Motor neuron (in vitro differentiated cells): ENCODE measurements at places on chromosomes 12 and 14. TPM values are rescaled to one million over a fixed set of nuclear protein-coding genes. Genes with fewer than 3 reads are reported as not detected.

DNA sequence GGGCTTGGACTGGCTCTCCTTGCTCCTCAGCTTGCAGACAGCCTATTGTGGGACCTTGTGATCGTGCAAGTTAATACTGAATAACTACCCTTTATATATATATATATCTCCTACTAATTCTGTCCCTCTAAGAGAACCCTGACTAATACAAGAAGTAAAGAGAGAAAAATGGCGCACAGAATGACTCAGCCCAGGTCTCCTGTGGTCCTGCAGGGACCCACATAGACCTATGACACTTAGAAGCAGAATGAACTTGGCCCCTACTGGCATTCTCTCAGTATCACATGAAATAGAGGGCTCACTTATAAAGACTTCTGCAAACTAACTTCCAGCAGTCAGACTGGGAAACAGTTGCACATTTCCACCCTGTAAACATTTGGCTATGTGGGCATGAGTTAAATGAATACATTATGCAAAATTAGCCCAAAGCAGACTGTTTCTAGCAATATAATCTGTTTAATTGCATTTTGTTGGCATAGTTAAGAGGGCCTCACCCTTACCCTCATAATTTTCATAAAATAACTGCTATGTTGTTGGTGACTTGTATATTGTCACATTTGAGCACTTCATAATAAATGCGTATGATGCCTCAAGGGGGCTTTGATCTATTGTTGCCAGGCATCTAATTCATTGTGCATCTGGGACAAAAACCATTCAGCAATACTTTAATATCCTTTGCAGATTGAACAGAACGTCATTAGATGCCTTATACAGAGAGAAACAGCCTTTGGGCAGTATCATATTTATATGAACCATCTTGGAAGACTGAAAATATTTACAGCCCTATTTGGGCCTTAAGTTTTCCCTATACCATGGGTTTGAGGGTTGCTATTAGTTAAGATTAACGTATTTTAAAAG is 349.7 kb upstream of the DIO2 start:
- ATAC-seq: peak; percentile 92

- ATAC-seq: peak; percentile 4
Observed at GRCh38 chr12:77122661-77123060, 57.3 kb upstream of the E2F7 start.

GRCh38 chr12:113136128-113136989 is 798 bp upstream of the RASAL1 start:
- no peak for ATAC-seq

DNA sequence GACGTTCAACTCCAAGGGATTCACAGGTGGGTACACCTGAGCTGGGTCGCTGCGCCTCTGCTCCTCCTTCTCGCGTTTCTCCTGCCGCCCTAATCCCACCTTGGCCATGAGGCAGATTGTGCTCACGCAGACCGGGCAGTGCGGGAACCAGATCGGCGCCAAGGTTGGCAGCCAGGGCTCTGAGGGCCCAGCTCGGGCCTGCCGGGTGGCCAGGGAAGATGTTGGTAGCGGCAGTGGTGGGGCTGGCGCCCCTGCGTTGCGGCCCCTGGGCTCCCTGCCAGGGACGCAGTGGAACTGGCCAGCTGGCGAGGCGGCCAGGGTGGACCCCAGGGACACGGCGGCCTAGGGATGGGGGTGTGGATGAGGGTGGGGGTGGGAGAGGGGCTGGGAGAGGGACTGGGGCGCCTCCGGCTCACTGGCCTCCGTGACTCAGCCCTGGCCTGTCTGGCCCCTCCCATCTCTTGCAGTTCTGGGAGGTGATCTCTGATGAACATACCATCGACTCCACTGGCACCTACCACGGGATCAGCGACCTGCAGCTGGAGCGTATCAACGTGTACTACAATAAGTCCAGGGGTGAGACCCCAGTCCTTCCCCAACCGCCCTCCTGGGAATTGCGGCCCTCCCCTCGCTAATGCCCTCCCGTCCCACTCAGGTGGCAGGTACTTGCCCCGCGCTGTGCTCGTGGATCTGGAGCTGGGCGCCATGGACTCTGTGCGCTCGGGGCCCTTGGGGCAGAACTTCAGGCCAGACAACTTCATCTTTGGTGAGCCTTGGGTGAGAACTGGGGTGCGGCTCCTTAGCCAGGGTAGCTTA is 114.9 kb upstream of the ALG10B start:
- no peak for ATAC-seq

The AMDHD1 gene
- 7.0 and 7.4 TPM in 2 replicates for total RNA-seq

- ATAC-seq: peak; percentile 69
Observed at GRCh38 chr12:67426067-67426466, 156.9 kb downstream of the CAND1 start.

GRCh38 chr14:87756661-87757060 is 236.3 kb downstream of the GALC start:
- ATAC-seq: no peak

DNA sequence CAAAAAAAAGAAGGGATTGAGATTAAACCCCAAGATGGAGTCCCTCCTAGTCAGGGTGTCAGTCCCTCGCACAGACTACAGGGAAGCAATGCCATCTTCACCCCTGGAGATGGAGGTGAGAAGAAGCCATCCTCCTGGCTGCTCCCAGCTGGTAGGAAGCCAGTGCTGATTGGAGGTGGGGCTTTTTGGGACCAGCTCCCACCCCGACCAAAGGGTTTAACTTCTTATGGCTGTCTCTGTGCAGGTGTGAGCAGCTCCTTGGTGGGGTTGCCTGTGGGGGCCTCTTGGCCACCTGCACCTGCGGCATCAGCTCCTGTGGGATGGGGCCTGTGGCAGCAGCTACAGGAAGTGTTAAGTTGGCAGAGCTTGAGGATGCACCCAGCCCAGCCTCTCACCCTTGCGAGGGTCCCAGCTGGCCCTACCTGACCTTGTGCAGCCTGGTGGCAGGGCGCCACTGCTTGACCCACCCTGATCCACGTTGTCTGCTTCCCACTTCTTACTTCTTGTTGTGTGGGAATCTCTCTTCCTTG is 3.8 kb upstream of the KRT86 start:
- ATAC-seq: no peak

DNA sequence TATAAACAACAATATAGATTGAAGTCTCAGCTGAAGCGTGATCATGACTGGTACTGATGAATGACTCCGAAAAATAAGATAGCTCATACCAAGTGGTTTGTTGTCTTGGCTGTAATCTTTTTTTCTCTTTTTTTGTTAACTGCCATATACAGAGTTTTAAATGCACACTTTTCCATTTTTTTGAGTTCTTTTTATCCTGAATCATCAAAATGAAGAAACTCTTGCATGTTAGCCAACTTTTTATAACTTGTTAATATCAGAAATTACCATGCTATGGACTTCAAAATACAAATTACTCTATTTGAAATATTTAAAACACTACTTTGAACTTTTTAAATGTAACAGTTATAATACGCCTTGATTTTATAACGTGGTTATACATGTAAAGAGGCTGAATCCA is 10.1 kb upstream of the KCNMB4 start:
- no peak for ATAC-seq

The HRK gene
- 0.13 and 2.6 TPM in 2 replicates for total RNA-seq

DNA sequence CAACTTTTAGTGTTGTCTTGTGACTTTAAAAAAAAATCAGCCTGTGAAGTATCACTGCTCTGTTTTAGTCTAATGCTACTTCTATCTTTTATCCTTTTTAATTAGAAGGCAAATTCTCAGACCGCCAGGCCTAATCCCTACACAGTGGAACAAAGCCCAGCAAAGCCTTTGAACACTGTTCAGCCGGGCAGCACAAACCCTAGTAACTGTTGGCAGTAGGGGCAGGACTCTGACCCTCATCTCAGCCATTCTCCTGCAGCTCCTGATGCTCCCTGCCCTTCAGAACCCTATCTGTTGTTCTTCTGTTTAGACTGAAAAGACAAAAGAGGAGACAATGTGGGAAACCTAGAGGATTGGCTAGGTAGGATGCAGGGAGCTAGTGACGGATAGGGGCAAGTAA is 78.0 kb upstream of the OTX2 start:
- peak; percentile 33 for ATAC-seq

DNA sequence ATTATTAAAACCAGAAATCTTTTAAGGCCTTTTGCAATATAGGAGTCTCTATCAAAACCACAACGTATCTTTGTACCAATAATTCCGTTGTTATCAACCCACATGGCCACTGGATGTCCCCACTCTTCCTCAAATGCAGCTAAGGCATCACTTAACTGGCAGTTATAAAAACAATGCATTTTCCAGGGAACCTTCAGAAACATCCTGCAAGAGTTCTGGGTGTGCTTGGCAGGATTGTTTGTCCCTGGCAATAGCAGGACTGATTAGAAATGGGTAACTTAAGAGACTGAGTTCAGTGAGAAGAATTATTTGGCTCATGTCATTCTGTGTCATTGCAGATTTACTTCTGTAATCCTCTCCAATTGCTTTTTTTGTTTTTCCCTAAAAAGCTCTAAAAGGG is 112.0 kb downstream of the SLC15A5 start:
- ATAC-seq: peak; percentile 82

GRCh38 chr12:22529281-22530060 is 14.9 kb downstream of the C2CD5 start:
- ATAC-seq: no peak

The ESPL1 gene
- total RNA-seq: 0.66 and 1.1 TPM in 2 replicates

- ATAC-seq: no peak
Observed at GRCh38 chr12:102946042-102946441, 11.4 kb upstream of the ASCL1 start.

The WSCD2 gene
- 0.11 and 0.15 TPM in 2 replicates for total RNA-seq

- no peak for ATAC-seq
Observed at GRCh38 chr14:91860238-91860637, 7.1 kb downstream of the TC2N start.

GRCh38 chr12:80860206-80860605 is 77.5 kb downstream of the LIN7A start:
- no peak for ATAC-seq

DNA sequence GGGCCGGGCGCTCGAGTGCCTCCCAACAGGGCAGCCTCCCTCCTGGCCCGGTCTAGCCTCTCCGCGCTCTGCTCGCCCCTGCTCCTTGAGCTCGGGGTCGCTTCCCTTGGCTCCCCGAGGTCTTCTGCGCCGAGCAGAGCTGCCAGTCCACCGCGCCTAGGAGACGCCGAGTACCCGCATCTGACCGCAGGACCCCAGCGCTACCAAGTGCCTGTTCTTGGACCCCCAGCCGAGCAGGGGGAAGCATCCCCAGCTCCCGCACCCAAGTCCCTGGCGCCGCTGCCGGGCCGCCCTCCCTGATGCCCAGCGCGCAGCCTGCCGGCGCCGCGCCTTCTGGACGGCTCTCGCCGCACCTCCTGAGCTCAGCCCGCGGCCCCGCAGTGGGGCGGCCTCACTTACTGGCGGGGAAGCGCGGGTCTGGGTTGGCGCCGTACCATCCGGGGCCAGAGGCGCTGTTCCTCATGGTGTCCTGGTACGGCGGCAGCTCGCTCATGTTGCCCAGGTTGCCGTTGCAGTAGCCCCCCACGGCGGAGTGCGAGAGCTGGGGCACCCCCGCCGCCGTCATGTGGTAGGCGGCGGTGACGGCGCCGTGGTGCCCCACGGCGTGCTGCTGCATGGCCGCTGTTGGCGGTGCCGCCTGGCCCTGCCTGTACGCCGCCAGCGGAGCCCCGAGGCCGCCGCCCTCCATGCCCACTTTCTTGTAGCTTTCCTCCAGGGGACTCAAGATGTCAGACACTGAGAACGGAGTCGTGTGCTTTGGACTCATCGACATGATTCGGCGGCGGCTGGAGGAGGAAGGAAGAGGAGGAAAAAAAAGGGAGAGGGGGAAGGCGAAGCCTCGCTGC is 1.2 kb downstream of the NKX2-1 start:
- peak; percentile 37 for ATAC-seq

- no peak for ATAC-seq
Observed at GRCh38 chr12:24062642-24063245, 113.3 kb upstream of the SOX5 start.

The CIDEB gene
- not detected in 2 replicates for total RNA-seq

GRCh38 chr12:73902260-73902659 is 635.4 kb upstream of the ATXN7L3B start:
- ATAC-seq: no peak

GRCh38 chr12:81128930-81129554 is 51.2 kb downstream of the ACSS3 start:
- no peak for ATAC-seq

DNA sequence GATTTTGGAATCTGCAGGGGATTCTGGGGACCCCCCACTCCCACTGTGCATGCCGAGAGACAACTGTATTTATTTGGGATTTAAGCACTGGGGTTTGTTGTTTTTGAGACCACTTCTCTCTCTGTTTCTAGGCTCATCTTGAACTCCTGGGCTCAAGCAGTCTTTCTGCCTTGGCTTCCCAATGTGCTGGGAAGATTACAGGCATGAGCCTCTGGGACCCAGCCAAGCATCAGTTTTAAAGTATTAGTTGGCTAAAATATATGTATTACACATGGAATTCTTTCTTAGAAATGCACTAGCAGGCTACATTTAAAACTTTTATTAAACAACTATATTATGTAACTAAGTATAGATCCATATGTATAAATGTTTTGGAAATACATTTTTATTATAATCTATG is 78.3 kb downstream of the AEBP2 start:
- ATAC-seq: no peak

The FGD6 gene
- 40.9 and 46.0 TPM in 2 replicates for total RNA-seq

- ATAC-seq: no peak
Observed at GRCh38 chr14:87231336-87232026, 761.5 kb downstream of the GALC start.

The MAX gene
- 64.0 and 75.9 TPM in 2 replicates for total RNA-seq

The KCNJ8 gene
- 0.56 and 0.59 TPM in 2 replicates for total RNA-seq

The LYZ gene
- 0.34 TPM in 1 of 2 replicates, not detected in the other for total RNA-seq

The STRAP gene
- total RNA-seq: 139 and 154 TPM in 2 replicates

DNA sequence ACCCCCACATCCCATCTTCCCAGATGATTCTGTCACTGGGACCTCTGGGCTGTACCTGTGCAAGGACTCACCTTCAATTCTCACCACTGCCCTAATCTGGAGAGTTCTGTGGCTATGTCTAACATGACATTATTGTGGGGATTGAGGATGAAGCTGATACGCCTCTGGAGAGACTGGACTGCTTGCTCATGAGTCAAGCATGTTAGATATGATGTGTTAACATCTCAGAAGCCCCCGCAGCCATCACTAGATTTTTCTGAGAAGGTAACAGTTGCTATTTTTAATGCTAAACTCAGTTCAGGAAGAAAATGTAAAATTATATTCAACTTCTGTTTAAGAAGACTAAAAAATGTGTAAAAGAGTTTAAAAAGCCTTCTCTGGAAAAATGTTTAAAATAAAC is 25.7 kb downstream of the JKAMP start:
- ATAC-seq: no peak
